Neural crest cell (in vitro differentiated cells): ENCODE measurements at places on chromosomes 6 and 20. TPM values are rescaled to one million over a fixed set of nuclear protein-coding genes. Genes with fewer than 3 reads are reported as not detected.

The TNFAIP3 gene
- total RNA-seq: 2.9 TPM in 2 replicates

The RANBP9 gene
- total RNA-seq: 41.2 and 41.5 TPM in 2 replicates

The PKIB gene
- total RNA-seq: 86.4 and 88.8 TPM in 2 replicates

The CALHM5 gene
- total RNA-seq: 0.33 and 0.45 TPM in 2 replicates

The SYNDIG1 gene
- total RNA-seq: 0.49 and 0.75 TPM in 2 replicates

The ITCH gene
- 68.6 and 69.3 TPM in 2 replicates for total RNA-seq

The CDK5RAP1 gene
- 56.3 and 58.7 TPM in 2 replicates for total RNA-seq

The CTAGE9 gene
- total RNA-seq: not detected in 2 replicates

The SAMD5 gene
- total RNA-seq: 1.5 and 1.6 TPM in 2 replicates

The FAXC gene
- 25.0 and 26.7 TPM in 2 replicates for total RNA-seq

The DUSP22 gene
- 35.1 and 41.7 TPM in 2 replicates for total RNA-seq

The KCNS1 gene
- total RNA-seq: not detected in 2 replicates

The RHAG gene
- not detected in 2 replicates for total RNA-seq

The CHRNA4 gene
- total RNA-seq: 5.4 and 6.3 TPM in 2 replicates

The BTN2A1 gene
- 25.2 and 25.8 TPM in 2 replicates for total RNA-seq

The DEFB124 gene
- not detected in 2 replicates for total RNA-seq
